ENCODE measurements at places on chromosomes 7 and 10.

DNA sequence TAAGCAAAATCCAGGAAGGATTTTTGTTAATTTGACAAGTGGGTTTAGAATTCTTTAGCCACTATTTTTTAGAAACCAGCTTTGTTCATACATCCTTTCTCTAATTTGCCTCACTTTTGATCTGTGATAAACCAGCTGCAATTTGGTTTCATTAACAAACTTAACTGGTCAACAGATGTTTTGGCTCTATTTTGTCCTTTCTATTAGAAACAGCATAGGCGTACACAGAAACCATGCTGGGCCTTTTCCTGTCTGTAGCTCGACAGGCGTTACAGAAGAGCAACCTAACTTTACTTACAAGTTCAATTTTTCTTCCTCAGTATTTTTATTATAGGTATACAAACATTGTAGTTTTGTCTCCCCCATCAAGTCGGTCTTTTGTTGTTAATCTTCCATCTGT, 28.2 kb downstream of the KAT6B start:
- DNase-seq = no peak

- no peak for DNase-seq
Measured at GRCh38 chr7:2959828-2960599, 83.7 kb downstream of the CARD11 start.

DNA sequence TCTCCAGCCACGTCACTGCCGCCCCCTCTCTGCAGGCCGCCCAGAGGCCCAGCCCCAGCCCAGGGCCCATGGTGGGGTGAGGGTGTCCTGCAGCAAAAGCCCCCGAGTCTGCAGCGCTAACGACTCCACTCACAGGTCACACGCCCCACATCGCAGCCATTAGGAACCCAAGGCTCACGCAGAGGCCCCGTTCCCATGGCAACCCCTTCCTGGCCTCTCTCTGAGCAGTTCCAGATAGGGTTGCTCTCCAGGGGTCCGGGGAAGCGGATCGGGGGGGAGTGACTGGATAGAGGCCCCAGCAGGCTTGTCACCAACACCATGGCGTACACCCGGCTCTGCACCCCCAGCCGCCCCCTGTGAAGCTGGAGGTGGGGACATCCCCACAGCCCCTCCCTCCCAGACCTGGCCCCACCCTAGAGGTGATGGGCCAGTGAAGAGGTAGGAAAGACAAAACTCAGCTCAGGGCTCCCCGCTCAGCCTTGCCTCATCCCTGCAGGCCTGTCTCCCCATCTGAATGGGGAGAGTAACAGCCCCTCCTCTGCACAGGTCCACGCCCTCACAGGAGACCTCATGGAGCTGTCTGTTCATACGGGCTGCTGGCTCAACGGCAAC, 41.2 kb downstream of the TNRC18 start:
- peak; percentile 71 for DNase-seq

- no peak for DNase-seq
Measured at GRCh38 chr7:157418204-157419034, 81.6 kb downstream of the DNAJB6 start.

GRCh38 chr10:128047351-128047750, 78.9 kb downstream of the MKI67 start:
- DNase-seq = peak; percentile 91

DNA sequence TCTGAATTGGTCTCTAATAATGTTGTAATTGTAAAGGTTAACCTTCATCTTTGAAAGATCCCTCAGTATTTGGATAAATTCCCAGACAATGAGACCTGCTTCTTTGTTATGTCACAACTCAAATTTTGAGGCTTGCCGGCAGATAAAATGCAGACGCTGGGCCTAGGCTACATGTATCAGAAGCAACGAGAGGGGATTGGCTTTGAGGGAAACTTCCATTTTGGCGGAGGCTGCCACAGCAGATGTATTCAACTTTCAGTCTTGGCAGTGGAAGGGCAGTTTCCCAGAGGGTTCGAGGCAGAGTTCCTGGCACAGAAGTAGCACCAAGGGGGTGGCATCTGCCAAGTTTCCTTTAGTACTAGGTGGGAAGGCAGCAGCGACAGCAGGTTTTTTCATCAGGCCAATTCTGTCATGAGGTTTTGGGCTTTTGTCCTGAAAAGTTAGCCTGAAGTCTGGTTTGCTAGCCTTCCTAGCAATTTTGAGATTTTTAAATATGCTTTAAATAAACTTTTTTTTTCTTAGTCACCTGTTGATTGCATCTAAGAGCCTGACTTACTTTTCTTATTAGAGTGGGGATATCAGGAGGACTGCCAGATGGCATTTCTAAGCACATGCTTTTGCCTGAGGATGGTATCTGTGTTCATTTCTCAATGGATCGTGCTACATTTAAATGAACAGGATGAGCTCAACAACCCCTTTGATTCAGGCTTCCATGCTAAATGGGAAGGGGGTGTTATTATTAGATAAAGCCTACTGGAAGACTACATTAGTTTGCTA, 89.5 kb upstream of the FAM3C start:
- no peak for DNase-seq

DNA sequence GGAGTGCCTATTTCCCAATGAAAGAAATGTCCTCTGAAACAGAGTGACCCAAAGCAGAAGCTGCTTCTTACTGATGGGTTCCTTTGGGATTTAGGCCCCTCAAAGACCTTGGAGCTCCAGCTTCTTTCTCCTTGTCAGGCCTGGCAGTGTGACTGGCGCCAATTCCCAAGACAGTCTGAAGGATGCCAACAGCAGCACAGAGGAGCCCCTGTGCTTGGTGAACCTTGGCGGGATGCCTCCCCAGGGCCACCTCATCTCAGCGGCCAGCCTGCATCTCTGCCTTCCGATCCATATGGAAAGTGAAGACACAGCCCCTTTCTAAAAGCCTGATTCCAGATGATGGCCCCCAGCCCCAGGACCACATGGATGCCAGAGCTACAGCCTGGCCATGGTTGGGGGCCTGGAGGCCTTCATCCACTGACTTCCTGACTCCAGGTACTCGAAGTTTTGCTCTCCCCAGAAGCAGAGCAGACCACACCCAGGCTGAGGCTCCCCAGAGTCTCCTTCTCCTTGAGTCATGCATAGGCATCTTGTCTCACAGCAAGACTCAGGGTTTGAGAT, 45.4 kb downstream of the FBXW4 start:
- DNase-seq = no peak

DNA sequence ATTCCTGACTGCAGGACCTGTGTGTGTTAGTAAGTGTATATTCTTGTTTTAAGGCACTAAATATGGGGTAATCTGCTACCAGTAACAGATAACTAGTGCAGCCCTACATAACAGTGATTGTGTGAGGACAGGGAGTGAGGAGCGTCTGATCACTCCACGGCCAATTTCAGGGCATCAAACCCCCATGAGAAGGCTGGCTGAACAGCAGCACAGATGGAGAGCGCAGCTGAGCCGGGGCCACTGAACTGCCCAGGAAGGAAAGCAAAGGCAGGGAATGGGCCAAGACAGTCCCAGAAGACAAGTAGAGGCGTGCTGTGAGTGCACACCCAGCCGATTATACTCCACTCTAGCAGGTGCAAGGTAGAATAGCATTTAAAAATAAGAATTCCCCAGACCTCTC, 157.1 kb upstream of the CHST15 start:
- peak; percentile 0 for DNase-seq

DNA sequence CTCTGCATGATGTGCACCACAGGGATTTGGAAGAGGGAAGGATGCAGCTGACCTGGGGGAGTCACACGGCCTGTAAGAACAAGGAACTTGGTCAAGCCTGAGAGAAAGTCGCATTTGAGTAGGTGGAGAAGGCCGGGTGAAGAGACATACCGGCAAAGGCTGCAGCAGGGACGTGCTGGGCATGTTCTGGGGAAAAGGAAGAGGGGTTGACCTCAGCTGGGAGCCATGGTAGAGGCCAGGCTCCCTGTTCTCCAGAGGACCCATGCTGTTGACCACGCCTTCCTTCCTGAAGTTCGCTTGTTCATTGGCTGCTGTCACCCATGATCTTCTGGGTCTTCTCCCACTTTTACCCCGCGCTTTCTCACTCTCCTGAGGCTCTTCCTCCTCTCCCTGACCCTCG, 84.5 kb downstream of the HTR5A start:
- DNase-seq = no peak

DNA sequence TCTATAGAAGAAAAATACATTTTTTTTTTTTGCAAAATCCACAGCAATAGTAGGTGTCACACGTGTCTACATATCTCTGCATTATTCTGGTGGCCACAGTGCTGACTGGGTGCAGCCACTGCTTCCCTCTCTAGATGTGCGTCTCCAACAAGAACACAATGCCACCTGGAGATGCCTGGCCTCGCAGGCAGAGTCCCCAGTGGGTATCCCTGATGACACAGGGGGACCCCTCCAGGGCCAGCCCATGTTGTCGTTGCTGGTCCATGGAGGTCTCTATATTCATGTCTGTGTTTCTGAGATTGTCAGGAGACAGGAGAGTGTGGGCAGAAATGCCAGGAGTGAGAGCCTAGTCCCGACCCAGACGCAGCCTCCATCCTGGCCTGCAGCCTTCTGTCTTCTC, 345.9 kb upstream of the SHH start:
- no peak for DNase-seq

- DNase-seq = no peak
Measured at GRCh38 chr7:142384493-142384922, 126.7 kb upstream of the PRSS58 start.
